NCI-H1694 treated with DMSO at 0.1 percent for 48 hours (cell line): ENCODE measurements at places on chromosomes 2 and 18.
A peak's percentile ranks its signal among the peaks of the same experiment; 100 is the strongest.

GRCh38 chr2:9971890-9972289, 20.4 kb downstream of the GRHL1 start:
- no peak for DNase-seq

DNA sequence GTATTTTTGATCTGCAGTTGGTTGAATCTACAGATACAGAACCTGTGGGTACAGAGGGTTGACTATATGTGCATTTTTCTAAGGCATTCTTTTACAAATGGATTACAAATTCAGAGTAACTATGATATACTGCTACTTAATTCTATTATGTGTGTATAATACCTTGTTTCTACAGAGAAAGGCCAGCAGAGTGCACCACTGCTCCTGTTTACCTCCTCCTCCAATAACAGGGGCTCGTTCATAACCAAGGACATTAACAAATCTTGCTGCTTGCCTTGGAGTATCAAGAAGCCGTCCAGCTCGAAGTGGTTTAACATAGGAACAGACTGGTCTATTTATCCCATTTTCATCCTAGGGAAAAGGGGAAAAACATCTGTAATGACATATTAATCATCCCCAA, 16.4 kb downstream of the CEP76 start:
- peak; percentile 8 for DNase-seq

DNA sequence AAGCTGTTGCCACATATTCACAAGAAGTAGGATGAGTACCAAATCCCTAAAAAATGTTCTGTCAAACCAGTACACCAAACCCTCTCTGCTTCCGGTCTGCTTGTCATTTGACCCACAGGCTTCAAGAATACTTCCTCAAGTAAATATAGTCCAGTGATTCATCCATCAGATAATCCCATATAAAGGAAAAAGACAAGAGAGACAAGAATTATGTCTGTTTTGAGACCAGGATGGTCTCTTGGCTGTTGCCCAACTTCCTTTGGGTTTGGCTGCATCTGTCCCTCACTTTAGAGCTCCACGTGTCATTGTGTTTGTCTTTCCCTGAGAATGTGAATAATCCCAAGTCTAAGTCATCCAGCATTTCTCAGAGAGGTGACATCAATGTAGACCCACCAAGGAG, 91.5 kb upstream of the NRP2 start:
- DNase-seq = peak; percentile 24

DNA sequence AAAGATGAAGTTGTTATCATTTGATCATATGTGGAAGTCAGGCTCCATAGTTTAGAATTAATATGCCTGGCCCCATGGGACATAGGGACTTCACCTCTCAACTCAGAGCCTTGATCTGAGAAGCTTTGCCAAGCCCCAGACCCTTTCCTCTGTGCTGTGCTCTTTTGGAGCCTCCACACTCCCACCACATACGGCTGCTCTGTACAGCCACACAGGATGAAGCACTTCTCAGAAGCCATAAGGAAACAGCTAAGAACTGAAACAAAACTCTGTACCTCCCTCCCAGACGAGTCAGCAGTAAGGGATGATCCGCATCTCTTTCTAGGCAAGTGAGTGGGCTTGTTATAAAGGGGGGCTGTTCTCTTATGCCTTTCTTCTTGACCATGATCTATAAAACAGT, 66.5 kb downstream of the CAB39 start:
- DNase-seq = no peak

GRCh38 chr18:54215069-54215468, 9.4 kb downstream of the MBD2 start:
- no peak for DNase-seq

DNA sequence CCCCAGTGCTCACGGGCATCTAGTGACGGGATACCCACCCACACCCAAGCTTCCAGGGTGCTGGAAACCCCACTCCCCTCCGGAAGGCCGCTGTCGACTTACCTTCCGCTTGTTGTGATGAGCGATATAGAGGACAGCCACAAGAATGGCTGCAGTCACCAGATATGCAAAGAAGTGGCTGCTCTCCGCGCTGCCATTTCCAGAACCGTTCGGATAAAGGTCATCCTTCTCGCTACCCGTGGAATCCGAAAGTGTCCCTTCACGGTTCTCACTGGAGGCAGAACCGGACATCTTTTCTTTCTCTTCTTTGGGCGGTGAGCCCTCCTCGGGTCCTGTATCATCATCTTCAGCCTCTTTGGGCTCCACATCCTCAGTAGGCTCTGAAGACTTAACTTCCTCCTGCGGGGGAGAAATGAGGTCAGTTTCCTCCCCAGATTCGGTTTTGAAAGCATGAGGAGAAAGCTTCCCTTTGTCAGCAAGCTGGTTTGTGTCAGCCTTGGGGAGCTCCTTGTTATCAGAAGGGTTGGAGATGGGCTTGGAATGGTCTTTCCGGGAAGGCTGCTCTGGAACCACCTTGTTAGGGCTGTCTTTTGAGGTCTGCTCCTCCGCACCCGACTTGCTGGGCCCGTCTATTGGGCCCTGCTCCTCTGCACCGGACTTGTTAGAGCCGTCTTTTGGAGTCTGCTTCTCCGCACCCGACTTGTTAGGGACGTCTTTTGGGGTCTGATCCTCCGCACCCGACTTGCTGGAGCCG, 1.2 kb downstream of the TGOLN2 start:
- DNase-seq = no peak

DNA sequence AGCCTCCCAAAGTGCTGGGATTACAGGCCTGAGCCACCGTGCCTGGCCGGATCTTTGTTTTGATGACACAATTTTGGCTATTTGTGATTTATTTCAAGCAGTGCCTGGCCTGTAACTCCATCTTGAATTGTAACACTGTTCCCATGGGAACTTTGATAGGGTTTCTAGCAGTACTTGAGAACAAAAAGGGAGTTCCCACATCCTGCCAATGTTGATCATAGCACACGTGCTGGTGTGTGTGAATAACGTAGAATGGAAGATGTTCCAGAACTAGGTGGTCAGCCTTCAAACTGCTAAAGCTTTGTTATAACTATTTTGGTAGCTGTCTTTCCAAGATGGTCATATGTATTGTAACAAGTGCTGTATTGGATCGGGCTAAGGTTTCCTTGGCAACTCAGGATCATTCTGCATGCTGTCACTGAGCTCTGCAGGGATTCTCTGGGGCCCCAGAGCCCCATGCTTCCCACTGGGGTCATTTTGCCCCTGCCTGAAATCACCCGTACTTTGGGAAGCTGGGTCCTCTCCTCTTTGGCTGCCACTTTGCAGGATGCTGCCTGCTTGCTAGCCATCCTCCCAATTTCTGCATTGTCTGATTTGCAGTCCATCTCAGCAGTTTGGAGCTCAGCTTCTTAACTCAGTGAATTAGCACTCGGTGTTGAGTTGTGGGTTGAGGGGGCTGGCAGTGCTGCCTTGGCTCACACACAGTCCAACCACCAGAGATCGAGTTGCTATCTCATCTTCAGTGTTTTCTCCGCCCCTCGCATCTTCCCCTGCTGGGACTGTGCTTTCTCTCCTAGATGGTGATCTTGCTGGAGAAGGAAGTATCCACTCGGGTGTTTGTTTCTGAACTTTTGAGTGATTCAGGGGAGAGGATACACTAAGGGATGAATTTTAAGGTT, 26.8 kb downstream of the SH3RF3 start:
- DNase-seq = no peak

- no peak for DNase-seq
These were observed 1108.3 kb upstream of the KLHL29 start for GRCh38 chr2:22276696-22277095.

- DNase-seq = no peak
These were observed 260.8 kb downstream of the RDH14 start for GRCh38 chr2:18299423-18300212.

GRCh38 chr2:141703501-141703900, 427.3 kb downstream of the LRP1B start:
- no peak for DNase-seq

DNA sequence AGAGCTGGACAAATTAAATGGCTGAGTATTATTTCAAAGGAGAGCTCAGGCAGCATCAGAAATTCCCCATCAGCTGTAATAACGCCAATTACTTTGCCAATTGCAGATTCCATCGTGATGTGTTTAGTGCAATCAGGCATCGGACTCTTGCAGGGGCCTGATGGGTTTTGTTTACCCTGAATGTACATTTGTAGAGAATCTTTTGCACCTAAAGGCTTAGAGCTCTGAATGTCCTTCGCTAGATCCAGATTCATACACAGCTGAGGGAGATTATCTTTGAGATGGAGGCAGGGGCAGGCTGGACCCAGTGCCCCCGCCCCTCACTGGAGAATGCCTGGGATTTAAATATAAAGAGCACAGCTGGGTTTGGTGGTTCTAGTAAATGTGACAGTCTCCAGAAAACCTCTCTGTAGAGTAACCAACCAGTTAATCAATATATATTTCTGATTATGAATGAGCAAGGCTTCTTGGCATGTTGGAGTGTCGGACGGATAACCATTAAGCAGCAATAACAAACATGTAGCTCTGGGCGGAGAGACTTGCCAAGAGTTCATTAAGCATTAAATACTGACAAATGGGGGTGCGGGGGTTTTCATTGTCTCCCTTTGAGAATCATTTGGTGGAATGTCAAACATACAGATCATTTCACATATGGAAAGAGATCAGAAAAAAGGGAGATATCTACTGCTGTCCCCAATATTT, 200.9 kb downstream of the SETBP1 start:
- DNase-seq = no peak

- DNase-seq = no peak
These were observed 4.1 kb upstream of the KLHL30 start for GRCh38 chr2:238134393-238134785.

- DNase-seq = no peak
These were observed 272.1 kb upstream of the EPAS1 start for GRCh38 chr2:46025081-46025480.

- DNase-seq = no peak
These were observed 32.7 kb upstream of the MAP4K3 start for GRCh38 chr2:39469807-39470206.

GRCh38 chr2:189465478-189465877, 24.2 kb downstream of the WDR75 start:
- no peak for DNase-seq

DNA sequence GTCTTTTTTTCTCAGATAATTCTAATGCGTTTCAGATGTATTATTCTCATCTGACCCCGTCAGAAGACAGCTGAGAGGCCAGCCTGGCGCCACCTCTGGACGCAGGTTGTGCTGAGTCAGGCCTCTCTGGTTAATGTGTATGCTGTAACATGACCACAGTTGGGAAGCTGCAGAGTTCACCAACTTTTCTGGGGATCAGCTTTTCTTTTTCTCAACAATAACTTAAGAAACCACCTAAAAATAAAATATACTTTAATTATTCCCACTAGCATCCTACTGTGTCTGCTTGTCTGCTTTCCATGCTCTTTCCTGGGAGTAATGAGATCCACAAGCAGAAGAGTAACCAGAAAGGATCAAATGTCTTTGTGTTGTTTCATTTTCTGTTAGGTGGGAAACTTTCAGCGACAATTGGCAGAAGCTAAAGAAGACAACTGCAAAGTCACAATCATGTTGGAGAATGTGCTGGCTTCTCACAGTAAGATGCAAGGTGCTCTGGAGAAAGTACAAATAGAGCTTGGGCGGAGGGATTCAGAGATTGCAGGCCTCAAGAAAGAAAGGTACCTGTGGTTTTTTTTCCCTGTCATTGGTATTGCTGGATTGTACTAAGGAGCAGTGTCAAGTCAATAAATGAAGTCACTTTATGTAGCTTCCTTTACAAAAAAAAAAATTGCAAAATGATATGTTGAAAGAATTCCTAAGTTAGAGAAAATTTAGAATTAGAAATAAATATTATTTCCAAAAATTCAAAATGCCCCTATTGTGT, 79.8 kb downstream of the CCDC150 start:
- DNase-seq = no peak

- no peak for DNase-seq
These were observed 10.2 kb upstream of the GTF2A1L start for GRCh38 chr2:48607307-48608014.

DNA sequence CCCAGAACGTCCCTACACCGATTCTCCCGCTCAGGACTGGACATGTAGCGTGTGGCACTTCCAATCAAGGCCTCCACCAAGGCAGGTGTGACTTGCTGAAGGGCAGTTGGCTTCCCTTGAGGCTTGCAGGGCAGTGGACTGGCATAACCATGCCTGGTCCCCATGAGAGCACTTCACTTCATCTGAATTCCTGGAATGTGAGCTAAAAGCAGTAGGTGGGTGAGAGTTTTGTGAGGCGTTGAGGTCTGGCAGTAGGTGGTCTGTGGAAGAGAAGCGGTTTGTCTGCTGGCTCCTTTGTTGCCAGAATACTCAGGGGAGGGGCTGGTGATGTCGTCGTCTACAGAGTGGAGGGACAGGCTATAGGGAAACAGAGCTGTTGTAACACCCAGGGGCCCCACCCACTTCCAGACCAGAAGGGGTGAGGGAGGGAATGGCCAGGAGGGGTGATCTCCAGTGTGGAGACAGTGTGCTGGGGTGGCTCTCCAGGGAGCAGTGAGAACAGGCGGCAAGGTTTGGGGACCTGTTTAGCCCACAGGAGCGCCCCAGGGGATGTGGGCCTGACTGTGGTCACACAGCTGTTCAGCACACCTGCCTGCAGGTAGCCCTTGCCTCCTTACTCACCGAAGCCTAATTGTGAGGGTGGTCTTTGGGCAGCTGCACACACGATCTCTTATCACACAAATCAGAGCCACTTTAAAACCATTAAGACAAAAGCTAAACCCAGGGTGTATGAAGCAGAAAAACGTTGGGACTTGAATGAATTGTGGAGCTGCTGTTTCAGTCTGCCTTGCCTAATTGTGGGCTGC, 21.5 kb upstream of the ALKAL2 start:
- no peak for DNase-seq

DNA sequence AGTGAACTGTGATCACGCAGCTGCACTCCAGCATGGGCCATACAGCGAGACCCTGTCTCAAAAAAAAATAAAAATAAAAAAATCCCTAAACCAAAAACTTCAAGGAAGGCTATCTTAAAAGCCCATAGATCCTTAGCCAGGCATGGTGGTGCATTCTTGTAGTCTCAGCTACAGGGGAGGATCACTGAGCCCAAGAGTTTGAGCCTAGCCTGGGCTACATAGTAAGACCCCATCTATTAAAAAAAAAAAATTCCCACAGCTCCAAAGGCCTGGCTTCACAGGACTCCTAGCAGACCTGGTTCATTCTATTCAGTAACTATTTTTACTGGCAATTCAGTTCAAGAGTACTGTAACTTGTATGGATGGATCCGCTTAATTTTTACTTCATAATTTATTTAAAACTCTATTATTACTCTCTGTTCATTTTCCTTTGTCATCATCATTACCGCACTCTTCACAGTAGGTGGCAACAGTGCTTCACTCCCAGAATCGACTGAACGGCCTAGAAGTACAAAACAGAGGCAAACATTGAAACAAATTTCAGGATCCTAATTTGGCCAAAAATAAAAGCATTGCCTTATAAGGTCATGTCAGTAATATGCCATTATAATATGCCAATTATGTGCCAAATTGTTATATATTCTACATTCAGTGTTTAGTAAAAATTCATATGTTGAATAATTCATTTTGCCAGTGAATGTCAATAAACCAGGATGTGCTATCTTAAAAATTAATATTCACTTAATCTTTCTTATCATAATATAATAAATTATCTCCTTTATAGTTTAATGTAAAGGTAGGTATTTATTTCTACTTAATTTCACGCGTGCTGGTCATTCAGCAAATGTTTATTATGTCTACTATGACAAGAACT, 14.3 kb upstream of the STAM2 start:
- peak; percentile 73 for DNase-seq

- peak; percentile 20 for DNase-seq
These were observed 490.7 kb downstream of the NUP35 start for GRCh38 chr2:183614799-183615435.

GRCh38 chr2:188767176-188767575, 207.0 kb upstream of the COL3A1 start:
- DNase-seq = no peak

- no peak for DNase-seq
These were observed 166.3 kb downstream of the MYO1B start for GRCh38 chr2:191411472-191411871.

GRCh38 chr2:207616185-207616584, 9.0 kb downstream of the METTL21A start:
- no peak for DNase-seq
